Activated CD4-positive, alpha-beta T cell treated with anti-CD3 and anti-CD28 coated beads, Interleukin-2, amount 10 ng/mL, durations not matched to agents 7 days and 5 days (primary cell): ENCODE measurements at places on chromosomes 3 and 15. TPM values are rescaled to one million over a fixed set of nuclear protein-coding genes. Genes with fewer than 3 reads are reported as not detected.

DNA sequence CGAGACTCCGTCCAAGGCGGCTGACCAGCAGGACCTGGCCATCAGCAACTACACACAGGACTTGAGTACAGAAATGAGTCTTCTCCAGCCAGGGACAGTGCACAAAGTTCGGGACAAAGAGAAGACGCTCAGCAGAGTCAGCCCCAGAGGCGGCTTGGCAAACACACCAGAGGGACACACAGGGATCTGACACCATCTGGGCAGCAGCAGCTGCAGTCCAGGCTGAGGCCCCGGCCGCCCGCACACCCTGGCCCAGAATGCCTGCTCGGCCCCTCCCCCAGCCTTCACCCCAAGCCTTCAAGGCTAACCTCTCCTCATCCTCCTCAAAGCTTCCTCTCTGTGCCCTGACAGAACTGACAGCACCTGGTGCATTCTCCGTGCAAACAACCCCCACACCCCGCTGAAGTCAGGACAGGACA is 61.1 kb downstream of the XXYLT1 start:
- no peak for DNase-seq

DNA sequence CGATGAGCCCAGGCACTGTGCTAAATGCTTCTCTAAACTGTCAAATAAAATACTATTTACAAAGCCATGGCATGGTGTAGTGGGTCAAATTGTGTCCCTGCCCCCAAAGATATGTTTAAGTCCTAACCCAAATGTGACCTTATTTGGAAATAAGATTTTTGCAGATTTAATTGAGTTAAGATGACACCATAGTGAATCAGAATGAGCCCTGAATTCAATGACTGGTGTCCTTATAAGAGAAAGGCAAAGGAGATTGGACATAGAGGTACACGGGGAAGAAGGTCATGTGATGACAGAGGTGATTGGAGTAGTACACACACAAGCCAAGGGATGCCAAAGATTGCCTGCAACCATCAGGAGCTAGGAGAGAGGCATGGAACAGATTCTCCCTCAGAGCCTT is 121.6 kb upstream of the VEPH1 start:
- no peak for DNase-seq

DNA sequence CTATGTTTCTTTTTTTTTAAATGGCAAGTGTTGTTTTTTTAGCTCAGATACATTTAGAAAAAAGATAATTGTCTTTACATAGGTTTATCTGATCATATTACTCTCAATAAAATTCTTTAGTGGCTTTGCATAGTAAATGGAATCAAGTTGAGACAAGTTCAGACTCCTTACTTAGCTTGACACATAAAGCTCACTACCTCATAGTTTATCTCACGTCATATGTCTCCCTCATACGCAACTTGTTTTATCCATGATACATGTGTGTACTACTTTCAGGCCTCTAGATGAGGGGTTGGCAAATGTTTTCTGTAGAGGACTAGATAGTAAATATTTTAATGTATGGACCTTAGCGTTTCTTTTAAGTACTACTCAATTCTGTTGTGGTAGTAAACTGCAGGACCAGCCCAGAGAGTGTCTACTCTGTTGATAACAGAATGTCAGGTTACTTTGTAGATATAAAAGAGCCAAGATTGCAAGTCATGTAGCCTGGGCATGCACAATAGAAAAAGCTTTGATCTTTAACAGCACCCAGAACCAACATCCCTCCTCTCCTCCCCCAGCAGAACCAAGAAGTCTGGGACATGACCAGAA is 28.2 kb upstream of the MGA start:
- no peak for DNase-seq

GRCh38 chr3:15310491-15311370 is 21.7 kb downstream of the SH3BP5 start:
- DNase-seq, result peak; percentile 70

GRCh38 chr3:57951066-57951882 is 56.9 kb upstream of the FLNB start:
- no peak for DNase-seq

- DNase-seq, result no peak
Measured at GRCh38 chr3:35641331-35641730, 2.0 kb downstream of the ARPP21 start.

GRCh38 chr15:77143191-77143590 is 72.3 kb upstream of the TSPAN3 start:
- DNase-seq, result no peak

DNA sequence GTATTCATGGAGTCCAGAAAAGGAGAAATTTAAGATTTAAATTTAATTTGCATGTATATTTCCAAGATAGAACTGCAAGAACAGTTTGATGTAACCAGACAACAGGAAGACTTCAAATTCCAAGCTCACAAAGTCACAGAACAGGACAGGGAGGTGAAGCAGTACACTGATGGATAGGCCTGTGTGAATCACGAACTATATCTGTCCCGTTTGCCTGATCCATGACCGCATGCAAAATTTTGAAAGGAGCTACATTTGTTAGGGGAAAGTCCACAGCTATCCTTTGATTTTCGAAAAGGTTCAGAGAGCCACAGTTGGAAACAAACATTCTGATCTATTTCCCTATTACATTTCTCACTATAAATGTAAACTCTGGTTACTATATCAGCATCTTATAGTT is 79.5 kb upstream of the SLC12A8 start:
- DNase-seq, result no peak

DNA sequence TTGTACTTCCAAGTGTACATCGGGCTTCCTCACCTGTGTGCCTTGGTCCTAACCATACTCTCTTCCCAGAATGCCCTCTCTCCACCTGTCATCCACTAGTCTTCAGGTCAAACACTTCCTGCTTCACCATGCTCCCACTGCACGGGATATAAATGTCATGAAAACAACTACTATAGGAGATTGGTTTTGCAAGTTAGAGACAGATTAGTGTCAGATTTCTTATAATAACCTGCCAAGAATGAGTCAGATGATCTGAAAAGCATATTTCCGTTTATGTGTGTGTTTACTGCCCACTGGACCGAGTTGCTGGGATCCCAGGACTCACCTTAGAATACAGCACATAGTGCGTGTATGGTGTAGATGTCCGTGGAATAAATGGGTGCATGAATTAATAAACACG is 21.4 kb downstream of the PLA1A start:
- no peak for DNase-seq

- no peak for DNase-seq
Measured at GRCh38 chr3:127984241-127984975, 67.8 kb upstream of the SEC61A1 start.

DNA sequence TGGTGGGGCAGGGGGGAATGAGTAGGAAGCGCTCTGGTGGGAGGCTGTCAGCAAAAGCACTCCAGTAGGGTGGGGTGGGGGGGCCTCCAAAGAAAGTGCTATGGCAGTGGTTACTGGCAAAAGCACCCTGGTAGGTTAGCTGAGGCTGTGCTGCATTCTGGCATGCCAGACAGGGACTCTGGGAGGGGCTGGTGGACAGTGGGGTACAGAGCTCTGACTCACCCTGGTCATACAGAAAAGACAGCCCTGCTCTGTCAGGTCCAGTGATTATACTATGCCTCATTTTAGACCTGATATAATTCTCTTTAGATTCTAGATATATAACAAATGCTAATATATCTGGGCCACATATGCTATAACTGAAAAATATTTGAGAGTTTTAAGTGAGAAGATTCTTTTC is 82.8 kb upstream of the CPNE4 start:
- DNase-seq, result no peak

DNA sequence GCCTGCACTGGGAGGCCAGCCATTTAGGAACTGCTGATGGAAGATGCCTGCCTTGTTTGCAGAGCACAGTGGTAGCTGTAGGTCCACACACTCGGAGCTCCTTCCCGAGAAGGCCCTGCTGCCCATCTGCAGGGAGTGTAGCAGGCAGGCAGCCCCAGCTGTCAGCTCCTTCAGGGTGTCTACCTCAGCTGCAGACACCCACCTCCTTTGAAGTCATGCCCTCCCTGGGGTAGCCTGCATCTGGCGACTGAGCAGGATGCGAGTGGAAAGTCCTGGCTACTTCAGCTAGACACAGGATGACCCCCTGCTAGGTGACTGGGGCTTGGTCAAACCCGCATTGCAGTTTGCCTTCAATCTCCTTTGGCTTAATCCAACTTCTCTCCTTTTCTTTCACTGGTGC is 93.2 kb upstream of the TLE3 start:
- DNase-seq, result no peak

DNA sequence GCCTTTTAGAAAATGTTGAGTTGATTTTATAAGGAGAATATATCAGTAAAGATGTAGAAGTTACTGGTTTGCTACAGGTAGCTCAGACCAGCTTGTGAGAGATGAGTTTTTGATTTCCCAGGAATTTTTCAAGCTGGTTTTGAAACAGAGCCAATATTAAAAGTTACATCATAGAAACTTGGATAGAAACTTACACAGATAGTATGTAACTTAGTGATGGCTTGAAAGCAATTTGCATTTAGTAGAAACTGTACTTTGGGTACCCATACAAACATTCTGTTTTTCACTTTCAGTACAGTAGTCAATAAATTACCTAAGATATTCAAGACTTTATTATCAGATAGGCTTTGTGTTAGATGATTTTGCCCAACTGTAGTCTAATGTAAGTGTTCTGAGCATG is 93.4 kb downstream of the RBMS3 start:
- DNase-seq, result no peak

GRCh38 chr3:25119682-25120081 is 308.4 kb upstream of the RARB start:
- DNase-seq, result no peak

DNA sequence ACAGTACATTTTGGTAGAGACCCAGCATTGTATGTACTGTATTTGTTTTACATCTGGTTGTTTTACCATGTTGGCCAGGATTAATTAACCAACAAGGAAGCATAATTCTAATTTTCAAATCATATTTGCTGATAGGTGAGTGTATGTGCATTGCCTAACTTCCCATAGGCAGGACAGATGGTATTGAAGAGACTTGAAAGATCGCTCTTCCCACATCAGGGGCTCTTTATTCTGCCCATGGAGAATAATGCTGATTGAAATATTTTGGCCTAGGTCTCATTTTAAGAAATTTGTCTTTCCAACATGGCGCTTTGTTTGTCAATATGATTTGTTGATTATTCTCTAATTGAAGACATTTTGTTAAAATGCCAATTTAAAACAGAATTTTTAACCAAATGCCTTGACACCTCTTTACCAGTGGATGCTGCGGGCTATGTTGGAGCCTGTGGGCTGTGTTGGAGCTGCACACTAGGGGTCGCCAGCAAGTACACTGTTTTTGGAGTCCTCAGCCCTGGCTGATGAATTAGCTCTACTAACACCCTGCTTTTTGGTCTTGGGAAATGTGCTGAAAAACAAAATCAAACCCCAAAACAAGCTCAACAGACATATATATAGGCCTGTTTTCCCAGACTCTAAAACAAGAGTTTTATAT is 5.3 kb downstream of the P2RY12 start:
- peak; percentile 13 for DNase-seq

DNA sequence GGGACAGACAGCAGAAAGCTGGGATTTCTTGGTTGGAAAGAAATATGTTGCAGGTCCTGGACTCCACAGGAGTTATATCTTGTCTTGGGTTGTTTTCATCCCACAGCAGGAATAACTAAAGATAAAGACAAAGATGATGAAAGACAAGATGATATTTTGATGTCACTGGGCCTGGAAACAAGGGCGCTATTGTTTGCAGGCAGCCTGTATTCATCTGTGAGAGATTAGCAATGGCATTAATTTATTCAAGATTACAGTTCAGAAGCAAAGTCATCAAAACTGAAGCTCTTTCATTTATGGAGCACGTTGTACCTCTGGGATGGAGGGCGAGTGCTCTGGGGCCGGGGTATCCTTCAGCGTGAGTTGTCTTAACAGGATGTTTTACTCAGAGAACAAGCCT is 213.8 kb downstream of the LRTM1 start:
- no peak for DNase-seq

DNA sequence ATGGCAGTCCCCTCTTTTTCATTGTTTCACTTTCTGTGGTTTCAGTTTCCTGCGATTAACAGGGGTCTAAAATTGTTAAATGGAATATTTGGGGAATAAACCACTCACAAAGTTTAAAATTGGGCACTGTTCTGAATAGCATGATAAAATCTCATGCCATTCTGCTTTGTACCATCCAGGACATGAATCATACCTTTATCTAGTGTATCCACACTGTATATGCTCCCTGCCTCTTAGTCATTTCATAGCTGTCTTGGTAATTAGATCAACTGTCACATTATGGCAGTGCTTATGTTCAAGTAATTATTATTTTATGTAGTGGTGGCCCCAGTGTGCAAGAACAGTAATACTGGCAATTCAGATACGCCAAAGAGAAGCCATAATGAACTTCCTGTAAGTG is 734.5 kb downstream of the ZPLD1 start:
- no peak for DNase-seq

DNA sequence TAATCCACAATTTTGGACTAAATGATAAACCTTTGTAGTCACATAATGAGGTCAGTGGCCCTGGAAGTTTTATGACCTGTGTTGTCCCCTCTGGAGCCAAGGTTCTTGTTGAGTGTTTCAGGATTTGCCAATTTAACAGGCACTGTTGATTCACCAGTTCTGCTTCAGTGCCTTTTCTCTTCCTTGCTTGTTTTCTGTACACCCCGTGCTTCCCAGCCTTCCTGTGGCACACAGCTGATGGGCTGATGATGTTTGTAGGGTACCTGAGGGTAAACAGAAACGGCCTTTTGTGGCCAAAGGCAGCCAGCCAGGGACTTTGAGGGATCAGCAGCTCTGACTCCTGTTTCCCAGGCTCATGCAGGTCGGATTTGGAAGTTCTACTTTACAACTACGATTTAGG is 13.3 kb downstream of the GYG1 start:
- DNase-seq, result no peak

- no peak for DNase-seq
Measured at GRCh38 chr3:28050885-28051284, 190.5 kb upstream of the CMC1 start.

- no peak for DNase-seq
Measured at GRCh38 chr15:92273723-92274122, 120.0 kb upstream of the ST8SIA2 start.

Gene GCNT3
- not detected for total RNA-seq

Gene MFAP1
- total RNA-seq, result 38.8 TPM

Gene CSPG5
- total RNA-seq, result 0.40 TPM

Gene FBXW12
- not detected for total RNA-seq

Gene PCSK6
- total RNA-seq, result 0.74 TPM

Gene PRR20G
- total RNA-seq, result not detected

Gene KLHL40
- total RNA-seq, result not detected

Gene USP50
- not detected for total RNA-seq

Gene PIERCE2
- total RNA-seq, result 0.60 TPM
